ENCODE measurements at places on chromosomes 4 and X.

GRCh38 chrX:11597479-11597878, 68.2 kb downstream of the ARHGAP6 start:
- DNase-seq, result no peak

- DNase-seq, result peak; percentile 1
These were observed 513.6 kb upstream of the PITX2 start for GRCh38 chr4:111136438-111136837.

GRCh38 chr4:36386691-36387090, 105.3 kb downstream of the DTHD1 start:
- no peak for DNase-seq

DNA sequence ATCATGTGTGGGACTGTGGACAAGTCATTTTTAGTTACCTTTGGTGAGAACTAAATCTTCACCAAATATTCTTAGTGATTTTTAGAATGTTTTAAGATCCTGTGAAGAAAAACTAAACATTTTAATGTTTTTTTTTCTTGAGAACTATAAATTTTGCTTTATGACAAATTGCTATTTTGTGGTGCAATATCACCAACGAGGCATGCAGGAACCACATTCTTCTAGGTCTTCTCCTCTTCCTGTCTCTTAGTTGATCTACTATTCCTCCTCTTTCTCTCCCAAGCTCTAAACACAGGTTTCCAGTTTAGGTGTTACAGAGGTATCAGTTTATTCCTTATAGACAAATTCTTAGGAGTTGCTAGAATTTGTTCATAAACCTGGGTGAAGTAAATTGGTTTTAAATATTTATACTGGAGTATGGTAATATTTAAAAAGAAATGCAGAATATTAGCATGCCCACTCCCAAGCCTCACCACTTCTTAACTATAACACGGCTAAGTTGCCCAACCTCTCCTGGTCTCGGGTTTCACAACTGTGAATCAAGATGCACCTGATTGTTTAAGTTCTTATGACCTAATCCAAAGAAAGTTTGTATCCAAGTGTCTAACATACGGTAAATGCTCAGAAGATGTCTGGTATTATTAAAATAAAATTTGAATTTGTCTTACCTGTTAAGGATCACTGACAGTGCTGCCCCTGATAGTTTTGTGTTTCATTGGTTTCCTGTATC, 56.5 kb upstream of the CLNK start:
- DNase-seq, result no peak
